Activated T-helper 2 cell treated with anti-CD3 and anti-CD28 coated beads, Interferon-gamma antibody, Interleukin-2, Interleukin-4, amounts not matched to agents 10 μg/mL and 5 μg/mL and 100 μg/mL, durations not matched to agents 14 hours and 24 hours and 36 hours (primary cell): ENCODE measurements at places on chromosomes 11 and 22.
A peak's percentile ranks its signal among the peaks of the same experiment; 100 is the strongest.

GRCh38 chr11:124481365-124482323 is 36.1 kb upstream of the OR8B8 start:
- H3K27ac ChIP-seq: peak overlapping the region; percentile 13
- peak overlapping the region; percentile 64 for H3K4me3 ChIP-seq
- H3K4me1 ChIP-seq: peaks cover 10% of the 10 kb centered on the region
- DNase-seq: peak; percentile 11
- H3K27me3 ChIP-seq: peaks cover 28% of the 10 kb centered on the region

DNA sequence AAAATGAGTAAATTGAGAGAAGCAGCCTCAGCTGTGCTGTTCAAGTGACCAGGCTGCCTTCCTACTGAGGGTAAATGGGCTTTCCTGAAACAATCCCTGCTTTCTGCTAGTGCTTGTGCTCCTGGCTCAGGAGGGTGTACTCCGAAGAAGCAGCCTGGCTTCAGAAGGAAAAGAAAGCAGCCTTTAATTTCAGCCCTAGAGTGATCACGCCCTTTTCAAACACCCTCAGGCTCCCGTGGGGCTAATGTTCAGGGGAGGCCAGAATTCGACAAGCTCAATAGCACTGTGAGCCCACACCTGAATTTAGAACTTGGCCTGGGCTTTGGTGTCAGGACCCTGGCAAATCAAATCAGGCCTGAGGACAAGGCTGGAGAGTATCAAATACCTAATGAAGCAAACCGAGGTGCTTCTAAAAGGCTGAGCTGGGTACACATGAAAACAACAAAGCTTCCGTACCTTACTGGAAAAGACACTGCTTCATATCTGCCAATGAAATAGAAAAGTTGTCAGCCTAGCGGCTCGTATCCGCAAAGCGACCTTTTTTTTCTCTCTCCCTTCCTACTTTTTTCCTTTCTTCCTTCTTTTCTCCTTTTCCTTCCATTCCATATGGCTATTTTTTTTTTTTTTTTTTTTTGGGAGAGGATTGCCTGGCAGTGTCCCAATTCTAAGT is 387.8 kb downstream of the SOX6 start:
- H3K27me3 ChIP-seq: no peaks in the 10 kb centered on the region
- H3K4me1 ChIP-seq: peaks cover 5% of the 10 kb centered on the region
- H3K4me3 ChIP-seq: no peak overlapping the region
- DNase-seq: no peak
- H3K27ac ChIP-seq: no peak overlapping the region

GRCh38 chr11:116512841-116513240 is 259.9 kb downstream of the BUD13 start:
- H3K36me3 ChIP-seq: no peaks in the 10 kb centered on the region
- H3K4me1 ChIP-seq: no peaks in the 10 kb centered on the region
- H3K27ac ChIP-seq: no peak overlapping the region
- DNase-seq: no peak
- H3K27me3 ChIP-seq: peaks cover 4% of the 10 kb centered on the region

DNA sequence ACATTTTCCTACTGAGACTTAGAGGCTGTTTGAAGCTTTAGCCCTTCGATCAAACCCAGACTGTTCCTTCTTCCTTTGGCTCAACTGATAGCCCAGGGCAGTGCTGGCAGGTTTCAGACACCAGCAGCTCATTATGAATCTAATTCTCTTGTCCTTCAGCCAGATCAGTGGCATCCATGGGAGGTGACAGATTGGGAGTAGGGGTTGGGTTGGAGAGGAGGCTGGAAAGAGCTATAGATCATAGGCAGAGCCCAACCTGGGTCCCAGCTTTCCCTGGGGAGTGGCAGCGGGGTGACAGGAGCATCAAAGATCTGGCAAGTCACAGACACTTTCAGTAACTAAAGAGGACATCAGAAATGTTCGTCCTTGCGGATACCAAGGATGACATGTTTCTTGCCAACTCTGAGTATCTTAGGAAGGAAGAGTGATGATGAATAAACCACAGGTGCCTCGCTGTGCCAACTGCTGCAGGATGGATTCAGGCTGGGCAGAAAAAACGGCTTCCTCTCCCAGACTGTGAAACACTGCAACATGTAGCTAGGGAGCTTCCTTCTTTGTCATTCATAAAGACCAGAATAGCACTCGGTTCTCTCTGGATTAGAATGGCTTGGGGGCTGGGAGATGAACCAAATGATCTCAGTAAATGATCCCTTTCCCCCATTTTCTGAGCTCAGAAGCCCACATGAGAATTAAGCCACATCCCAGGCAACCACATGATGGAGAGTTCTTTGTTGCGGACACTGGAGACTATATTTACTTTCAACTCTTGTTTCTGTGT is 19.1 kb downstream of the ABCC8 start:
- no peak for DNase-seq
- no peaks in the 10 kb centered on the region for H3K36me3 ChIP-seq
- H3K4me3 ChIP-seq: no peak overlapping the region
- no peak overlapping the region for H3K27ac ChIP-seq

GRCh38 chr11:117815262-117815803 is 9.2 kb downstream of the FXYD2 start:
- no peaks in the 10 kb centered on the region for H3K36me3 ChIP-seq
- H3K4me3 ChIP-seq: peak overlapping the region; percentile 45
- peak; percentile 60 for DNase-seq
- peaks cover 3% of the 10 kb centered on the region for H3K27me3 ChIP-seq

DNA sequence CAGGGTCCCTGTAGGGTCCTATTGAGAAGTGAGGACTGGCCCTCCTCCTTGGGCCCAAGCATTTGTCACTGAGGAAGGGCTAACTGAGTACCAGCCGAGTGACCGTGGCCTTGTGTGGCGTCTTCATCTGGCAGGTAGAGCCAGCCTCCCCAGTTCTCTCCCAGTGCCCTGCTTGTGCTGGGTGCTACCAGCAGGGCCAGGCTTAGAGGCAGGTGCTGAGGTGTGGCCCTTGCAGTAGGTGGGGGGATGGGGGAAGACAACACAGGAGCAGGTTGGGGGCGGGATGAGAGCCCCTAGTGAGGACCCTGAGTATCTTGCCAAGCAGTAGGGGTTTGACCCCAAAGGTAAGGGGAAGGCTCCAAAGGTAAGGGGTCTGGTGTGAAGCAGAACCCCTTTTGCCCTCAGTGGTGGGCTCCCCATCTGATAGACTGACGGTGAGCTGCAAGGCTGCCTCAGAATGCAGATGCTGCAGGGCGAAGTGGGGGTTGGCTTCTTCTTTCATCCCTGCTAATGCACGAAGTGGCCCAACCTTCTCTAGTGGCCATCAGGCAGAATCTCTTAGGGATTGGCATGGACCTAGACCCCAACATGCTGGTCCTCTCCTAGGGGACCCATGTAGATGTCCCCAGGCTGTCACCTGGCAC is 19.6 kb downstream of the CDC45 start:
- H3K27ac ChIP-seq: no peak overlapping the region
- no peak overlapping the region for H3K4me3 ChIP-seq
- H3K4me1 ChIP-seq: no peaks in the 10 kb centered on the region
- peaks cover 52% of the 10 kb centered on the region for H3K36me3 ChIP-seq
- DNase-seq: no peak

DNA sequence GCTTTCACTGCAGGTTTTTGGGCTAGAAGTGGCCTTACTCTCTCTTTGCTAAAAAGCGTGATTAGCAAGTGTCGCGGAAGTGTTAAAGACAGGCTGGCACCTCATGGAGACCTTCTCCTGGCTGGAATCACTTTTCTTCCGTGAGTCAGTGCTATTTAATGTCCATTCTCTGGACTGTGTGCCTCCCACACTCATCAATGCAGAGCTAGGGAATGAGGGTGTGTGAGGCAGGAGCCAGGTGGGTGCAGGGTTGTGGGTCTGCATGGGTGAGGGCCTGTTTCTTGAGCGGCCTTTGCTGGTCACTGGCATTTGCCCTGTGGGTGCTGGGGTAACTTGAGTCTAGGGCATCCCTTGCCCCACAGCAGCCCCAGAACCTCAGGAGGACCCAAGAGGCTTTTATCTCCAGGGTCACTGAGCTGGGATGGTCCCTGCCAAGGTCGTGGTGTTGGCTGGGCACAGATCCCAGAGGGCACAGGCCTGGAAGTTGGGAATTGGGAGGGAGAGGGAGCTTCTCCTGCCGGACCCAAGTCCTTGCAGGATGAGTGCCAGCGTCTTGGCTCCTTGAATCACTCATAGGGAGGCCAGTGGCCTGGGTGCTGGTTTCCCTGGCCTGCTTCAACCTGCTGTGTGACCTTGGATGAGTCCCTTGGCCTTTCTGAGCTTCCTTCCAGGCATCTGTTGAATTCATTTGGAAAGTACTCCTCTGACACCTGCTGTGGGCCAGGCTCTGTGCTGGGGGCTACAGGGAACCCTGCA is 30.0 kb downstream of the KIAA1671 start:
- H3K4me3 ChIP-seq: no peak overlapping the region
- H3K4me1 ChIP-seq: peaks cover 9% of the 10 kb centered on the region
- peaks cover 10% of the 10 kb centered on the region for H3K27me3 ChIP-seq
- H3K27ac ChIP-seq: no peak overlapping the region
- no peaks in the 10 kb centered on the region for H3K36me3 ChIP-seq

DNA sequence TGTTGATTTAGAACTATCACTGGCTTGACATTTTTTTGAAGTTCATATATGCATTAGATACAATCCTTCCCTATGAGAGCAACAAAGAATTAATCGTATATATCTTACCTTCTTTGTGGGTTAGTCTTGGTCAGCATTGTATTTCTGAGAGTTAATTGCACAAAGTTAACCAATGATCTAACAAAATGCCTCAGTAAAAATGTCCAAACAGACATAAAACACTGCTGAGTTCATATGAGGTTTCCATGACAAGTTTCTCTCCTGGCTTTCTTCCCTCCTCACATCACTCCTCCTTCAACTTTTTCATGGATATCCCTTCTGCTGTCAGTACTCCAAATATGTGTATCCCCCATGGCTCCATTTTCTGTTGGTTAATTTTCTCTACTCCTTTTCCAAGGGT is 9.0 kb downstream of the MAP6 start:
- peaks cover 7% of the 10 kb centered on the region for H3K4me1 ChIP-seq
- peaks cover 48% of the 10 kb centered on the region for H3K27me3 ChIP-seq
- DNase-seq: no peak
- H3K36me3 ChIP-seq: no peaks in the 10 kb centered on the region
- H3K4me3 ChIP-seq: no peak overlapping the region

GRCh38 chr11:28223994-28224393 is 115.8 kb downstream of the METTL15 start:
- no peak for DNase-seq
- peaks cover 4% of the 10 kb centered on the region for H3K36me3 ChIP-seq
- no peak overlapping the region for H3K27ac ChIP-seq
- peaks cover 6% of the 10 kb centered on the region for H3K4me1 ChIP-seq

DNA sequence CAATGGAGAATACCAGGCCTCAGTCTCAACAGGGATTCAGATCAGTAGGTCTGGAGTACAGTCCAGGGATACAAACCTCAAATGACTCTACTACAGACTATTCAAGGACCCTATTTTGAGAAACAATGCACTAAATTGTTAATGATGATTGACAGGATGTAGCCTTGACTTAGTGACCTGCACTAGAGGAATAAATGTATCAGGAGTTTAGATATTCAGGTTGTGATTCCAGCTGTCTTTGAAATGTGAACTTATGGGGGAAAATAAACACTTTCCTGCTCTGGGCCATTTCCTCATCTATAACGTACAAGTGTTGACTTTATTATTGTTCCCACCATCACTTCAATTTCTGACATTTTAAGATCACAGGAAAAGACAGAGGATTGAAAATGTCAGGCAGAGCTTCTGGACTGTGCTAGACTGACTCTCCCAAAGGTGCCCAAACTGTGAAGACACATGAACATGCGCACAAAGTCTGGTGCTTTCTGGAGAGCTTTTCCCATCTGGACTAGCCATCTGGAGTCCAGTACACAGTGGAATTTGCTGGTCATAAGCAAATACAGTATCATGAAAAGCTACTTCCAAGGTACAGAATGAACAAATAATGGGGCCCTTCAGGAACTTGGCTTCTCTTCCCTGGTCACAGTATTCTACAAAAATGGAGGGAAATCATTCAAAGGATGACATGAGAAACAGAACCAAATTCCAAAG is 110.4 kb downstream of the USP35 start:
- peaks cover 61% of the 10 kb centered on the region for H3K4me1 ChIP-seq
- H3K27me3 ChIP-seq: no peaks in the 10 kb centered on the region
- no peak for DNase-seq
- no peak overlapping the region for H3K4me3 ChIP-seq
- H3K27ac ChIP-seq: no peak overlapping the region
- H3K36me3 ChIP-seq: peaks cover 67% of the 10 kb centered on the region

DNA sequence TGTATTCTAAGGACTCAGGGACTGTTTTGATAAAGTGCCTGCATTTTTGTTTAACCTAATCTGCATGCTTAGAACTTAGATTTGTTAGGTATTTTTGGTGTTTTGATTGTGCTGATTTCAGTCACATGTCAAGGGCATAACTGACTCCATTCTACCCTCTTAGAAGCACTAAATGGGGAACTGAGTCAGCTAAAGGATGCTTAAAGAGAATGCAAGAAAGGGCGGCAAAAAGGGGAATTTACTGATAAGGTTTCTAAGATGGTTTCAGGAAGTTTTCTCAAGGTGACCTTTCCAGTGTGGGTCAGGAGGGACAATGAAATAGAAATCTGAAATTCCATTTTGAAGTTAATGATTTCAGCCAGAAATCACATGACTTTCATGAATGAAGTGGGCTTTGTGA is 43.0 kb downstream of the MMP20 start:
- H3K36me3 ChIP-seq: peaks cover 8% of the 10 kb centered on the region
- DNase-seq: no peak
- H3K27ac ChIP-seq: no peak overlapping the region
- peaks cover 30% of the 10 kb centered on the region for H3K4me1 ChIP-seq

GRCh38 chr11:116162086-116162885 is 610.5 kb downstream of the BUD13 start:
- H3K36me3 ChIP-seq: no peaks in the 10 kb centered on the region
- H3K27me3 ChIP-seq: peaks cover 2% of the 10 kb centered on the region
- no peak overlapping the region for H3K4me3 ChIP-seq
- no peaks in the 10 kb centered on the region for H3K4me1 ChIP-seq
- H3K27ac ChIP-seq: no peak overlapping the region
- DNase-seq: no peak

DNA sequence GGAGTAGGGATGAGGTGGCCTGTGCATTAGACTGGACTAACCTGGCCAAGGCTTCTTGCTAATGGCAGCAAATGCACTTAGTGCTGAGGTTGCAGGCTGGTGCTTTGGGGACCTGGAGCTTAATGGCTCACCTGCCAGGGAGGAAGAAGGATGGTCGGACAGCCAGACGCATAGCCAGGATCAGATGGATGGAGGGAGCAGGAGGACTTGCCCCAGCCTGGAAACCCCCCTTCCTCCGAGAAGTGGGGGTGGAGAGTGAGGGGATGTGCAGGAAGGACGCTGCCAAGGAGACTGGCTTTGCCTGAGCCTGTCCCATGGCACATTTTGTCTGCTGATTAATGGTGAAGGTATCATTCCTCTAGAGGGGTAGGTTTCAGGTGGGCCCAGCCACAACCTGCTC is 17.9 kb downstream of the IGLL1 start:
- no peak overlapping the region for H3K27ac ChIP-seq
- peaks cover 21% of the 10 kb centered on the region for H3K27me3 ChIP-seq
- peaks cover 3% of the 10 kb centered on the region for H3K36me3 ChIP-seq
- H3K4me1 ChIP-seq: peaks cover 4% of the 10 kb centered on the region

DNA sequence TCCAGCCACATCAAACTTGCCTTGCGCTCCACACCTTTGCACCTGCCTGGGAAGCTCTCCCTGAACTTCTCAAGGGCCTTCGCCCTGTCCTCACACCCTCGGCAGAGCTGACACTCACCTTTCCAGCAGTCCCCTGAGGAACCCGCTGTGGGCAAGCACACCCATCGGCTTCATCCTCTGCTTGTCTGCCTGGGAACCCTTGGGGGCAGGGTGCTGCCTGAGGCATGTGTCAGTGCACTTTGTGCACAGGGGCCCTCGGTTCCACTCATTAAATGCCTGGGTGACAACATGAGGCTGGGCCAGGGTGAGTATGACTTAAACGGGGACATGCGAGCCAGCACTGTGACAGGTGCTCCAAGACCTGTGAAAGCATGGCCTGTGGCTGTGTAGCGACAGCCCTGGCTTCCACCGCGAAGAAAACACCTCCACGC is 2.6 kb upstream of the LRFN4 start:
- peaks cover 12% of the 10 kb centered on the region for H3K4me1 ChIP-seq
- H3K36me3 ChIP-seq: no peaks in the 10 kb centered on the region
- H3K27ac ChIP-seq: peak overlapping the region; percentile 12
- no peaks in the 10 kb centered on the region for H3K27me3 ChIP-seq
- peak overlapping the region; percentile 39 for H3K4me3 ChIP-seq
